A673 (cell line): ENCODE measurements at places on chromosomes 6 and 20. TPM values are rescaled to one million over a fixed set of nuclear protein-coding genes. Genes with fewer than 3 reads are reported as not detected.

GRCh38 chr6:149354009-149354408 is 36.5 kb downstream of the TAB2 start:
- DNase-seq: no peak

GRCh38 chr20:45325371-45325770 is 17.3 kb upstream of the MATN4 start:
- no peak for DNase-seq

VSX1 gene
- total RNA-seq: not detected in 2 replicates

- no peak for DNase-seq
Measured at GRCh38 chr20:12395353-12395752, 477.7 kb downstream of the BTBD3 start.

CBFA2T2 gene
- total RNA-seq: 13.1 and 15.2 TPM in 2 replicates

- DNase-seq: no peak
Measured at GRCh38 chr20:50227506-50227905, 36.9 kb downstream of the CEBPB start.

LGSN gene
- total RNA-seq: not detected in 2 replicates

AARS2 gene
- 25.0 and 26.8 TPM in 2 replicates for total RNA-seq

DNA sequence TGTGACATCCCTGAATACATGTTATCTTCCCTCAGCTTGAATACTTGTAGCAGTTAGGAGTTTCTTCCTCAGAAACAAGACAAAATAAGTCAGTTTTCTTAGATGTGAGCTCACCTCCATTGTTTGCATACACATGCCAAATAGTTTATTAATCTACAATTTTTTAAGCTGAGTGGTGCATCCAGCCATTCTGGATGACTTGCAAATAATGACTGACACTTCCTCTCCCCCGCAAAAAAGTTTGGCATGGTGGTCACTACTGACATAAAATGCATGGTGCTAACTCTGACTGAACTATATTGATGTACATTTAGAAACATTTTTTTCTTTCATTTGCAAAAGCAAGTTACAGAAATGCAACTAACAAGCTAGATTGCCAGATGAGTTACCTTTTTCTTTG is 55.5 kb downstream of the CYB5R4 start:
- DNase-seq: no peak

DNA sequence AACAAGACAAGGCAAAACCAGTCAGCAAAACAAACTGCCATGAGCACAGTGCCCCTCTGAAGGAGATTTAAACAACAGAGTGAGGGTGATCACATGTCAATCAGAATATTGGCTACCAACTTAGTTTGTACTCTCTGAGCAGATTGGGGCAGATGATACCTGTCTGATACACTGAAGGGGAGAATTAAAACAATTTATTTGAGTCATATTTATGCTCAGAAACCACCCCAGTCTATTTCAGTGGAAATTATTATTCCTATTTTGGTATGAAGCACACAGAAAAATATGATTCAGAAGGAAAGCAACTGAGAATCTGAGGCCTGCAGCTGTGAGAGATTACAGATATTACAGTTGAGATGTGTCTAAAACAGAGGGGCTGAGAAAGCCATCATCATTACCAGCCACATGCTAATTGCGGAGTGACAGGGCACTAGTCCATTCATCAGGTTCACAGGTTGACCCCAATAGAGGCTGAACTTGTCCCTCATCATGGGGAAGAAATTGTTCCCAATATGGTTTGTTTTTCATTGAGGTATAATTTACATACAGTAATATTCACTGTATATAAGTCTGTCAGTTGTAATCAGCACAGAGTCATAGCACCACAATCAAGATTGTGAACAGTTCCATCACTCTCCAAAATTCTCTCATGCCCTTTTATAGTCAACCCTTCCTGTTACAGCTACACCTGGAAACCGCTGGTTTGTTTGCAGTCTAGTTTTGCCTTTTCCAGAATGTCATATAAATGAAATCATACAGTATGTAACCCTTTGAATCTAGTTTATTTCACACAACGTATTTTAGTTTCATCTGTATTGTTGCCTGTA is 134.5 kb downstream of the AKAP7 start:
- no peak for DNase-seq

- no peak for DNase-seq
Measured at GRCh38 chr20:9581509-9581908, 67.1 kb downstream of the LAMP5 start.

GRCh38 chr6:1242446-1242845 is 69.5 kb upstream of the FOXQ1 start:
- DNase-seq: no peak
